T-helper 17 cell (primary cell): ENCODE measurements at places on chromosomes 5 and 9. TPM values are rescaled to one million over a fixed set of nuclear protein-coding genes. Genes with fewer than 3 reads are reported as not detected.

Gene SH3RF2
- total RNA-seq: not detected

Gene SLC6A19
- total RNA-seq: not detected

Gene PRLR
- total RNA-seq: not detected

Gene SHB
- 1.5 TPM for total RNA-seq

GRCh38 chr9:136055715-136056545 is 39.2 kb downstream of the NACC2 start:
- no peak for DNase-seq
- H3K4me3 ChIP-seq: no peak overlapping the region
- H3K36me3 ChIP-seq: no peaks in the 10 kb centered on the region

- no peak overlapping the region for H3K27ac ChIP-seq
- peaks cover 25% of the 10 kb centered on the region for H3K27me3 ChIP-seq
- H3K4me1 ChIP-seq: no peaks in the 10 kb centered on the region
Observed at GRCh38 chr9:109857336-109857735, 77.3 kb downstream of the PALM2AKAP2 start.

DNA sequence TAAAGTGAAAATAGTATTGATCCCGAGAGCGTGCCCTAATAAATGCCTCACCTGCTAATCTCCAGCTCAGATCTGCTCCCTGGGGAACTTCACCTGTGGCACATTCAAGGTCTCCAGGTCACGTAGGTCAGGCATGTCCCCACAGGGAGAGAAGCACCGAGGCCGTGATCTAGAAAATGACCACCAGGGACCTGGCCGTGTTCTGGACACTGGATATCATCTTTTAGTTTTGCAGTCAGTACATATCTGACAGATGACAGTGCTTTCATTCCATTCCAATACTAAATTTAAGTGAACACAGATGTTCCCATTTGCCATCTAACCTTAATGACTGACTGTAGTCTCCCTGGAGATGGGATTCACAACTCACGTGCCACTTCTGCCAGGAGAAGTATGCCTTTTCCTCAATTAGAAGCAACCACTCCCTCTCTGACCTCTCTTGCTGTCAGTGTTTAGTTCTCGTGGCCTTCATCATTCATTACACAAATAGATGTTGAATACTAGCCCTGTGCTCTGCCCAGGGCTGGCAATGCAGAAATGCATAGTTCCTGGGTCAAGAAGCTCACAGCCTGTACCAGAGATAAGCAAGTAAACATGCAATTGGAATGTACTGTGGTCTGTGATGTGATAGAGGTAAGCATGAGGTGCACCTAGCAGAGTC is 276.5 kb downstream of the NTRK2 start:
- no peak overlapping the region for H3K27ac ChIP-seq
- H3K36me3 ChIP-seq: peaks cover 3% of the 10 kb centered on the region
- no peaks in the 10 kb centered on the region for H3K4me1 ChIP-seq
- no peak overlapping the region for H3K4me3 ChIP-seq

Gene EQTN
- total RNA-seq: not detected

Gene MED7
- total RNA-seq: 7.8 TPM

Gene TAL2
- total RNA-seq: not detected

DNA sequence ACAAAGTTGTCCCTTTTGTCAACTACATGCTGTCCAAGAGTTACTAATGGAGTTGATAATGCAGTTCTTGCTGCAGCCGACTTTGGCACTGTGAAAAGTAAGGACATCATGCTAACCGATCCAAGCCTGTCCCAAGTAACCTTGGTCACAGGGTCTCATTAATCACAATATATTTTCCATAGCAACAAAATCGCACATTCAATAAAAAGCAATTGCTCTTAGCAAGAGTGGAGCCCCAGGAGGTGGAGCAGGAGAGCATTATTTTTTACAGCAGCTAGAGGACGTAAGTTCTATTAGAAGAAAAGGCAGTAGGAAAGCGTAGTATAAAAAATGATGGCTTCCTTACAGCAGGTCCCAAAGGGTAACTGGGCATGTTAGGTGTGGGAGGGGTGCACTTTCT is 570.3 kb downstream of the EBF1 start:
- H3K36me3 ChIP-seq: no peaks in the 10 kb centered on the region
- H3K27me3 ChIP-seq: peaks cover 20% of the 10 kb centered on the region
- no peak overlapping the region for H3K27ac ChIP-seq
- no peak overlapping the region for H3K4me3 ChIP-seq
- H3K4me1 ChIP-seq: peaks cover 2% of the 10 kb centered on the region
- no peak for DNase-seq

DNA sequence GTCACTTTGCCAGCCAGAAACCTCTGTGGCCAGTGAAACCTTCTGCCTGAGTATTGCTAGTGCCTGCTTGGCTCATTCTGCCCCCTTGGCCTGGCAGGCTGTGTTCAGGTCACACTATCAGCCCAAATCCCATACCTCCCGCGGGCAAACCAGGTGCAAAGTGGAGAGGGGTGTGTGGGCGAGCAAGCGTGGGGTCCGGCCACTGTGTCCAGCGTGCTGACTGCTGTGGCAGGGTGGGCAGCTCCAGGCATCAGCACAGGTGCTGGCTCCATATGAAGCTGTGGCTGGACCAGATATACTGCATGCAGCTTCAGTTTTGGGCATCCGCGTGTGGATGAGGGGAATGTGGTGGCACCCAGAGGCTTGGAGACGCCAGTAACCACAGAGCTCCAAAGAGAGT is 576.5 kb upstream of the EDIL3 start:
- H3K27me3 ChIP-seq: no peaks in the 10 kb centered on the region
- H3K27ac ChIP-seq: no peak overlapping the region
- H3K4me1 ChIP-seq: no peaks in the 10 kb centered on the region
- no peak overlapping the region for H3K4me3 ChIP-seq

Gene BTNL3
- not detected for total RNA-seq

GRCh38 chr9:136297016-136297691 is 6.7 kb downstream of the CCDC187 start:
- DNase-seq: no peak
- no peak overlapping the region for H3K27ac ChIP-seq
- no peaks in the 10 kb centered on the region for H3K4me1 ChIP-seq
- H3K27me3 ChIP-seq: peaks cover 6% of the 10 kb centered on the region
- no peaks in the 10 kb centered on the region for H3K36me3 ChIP-seq

DNA sequence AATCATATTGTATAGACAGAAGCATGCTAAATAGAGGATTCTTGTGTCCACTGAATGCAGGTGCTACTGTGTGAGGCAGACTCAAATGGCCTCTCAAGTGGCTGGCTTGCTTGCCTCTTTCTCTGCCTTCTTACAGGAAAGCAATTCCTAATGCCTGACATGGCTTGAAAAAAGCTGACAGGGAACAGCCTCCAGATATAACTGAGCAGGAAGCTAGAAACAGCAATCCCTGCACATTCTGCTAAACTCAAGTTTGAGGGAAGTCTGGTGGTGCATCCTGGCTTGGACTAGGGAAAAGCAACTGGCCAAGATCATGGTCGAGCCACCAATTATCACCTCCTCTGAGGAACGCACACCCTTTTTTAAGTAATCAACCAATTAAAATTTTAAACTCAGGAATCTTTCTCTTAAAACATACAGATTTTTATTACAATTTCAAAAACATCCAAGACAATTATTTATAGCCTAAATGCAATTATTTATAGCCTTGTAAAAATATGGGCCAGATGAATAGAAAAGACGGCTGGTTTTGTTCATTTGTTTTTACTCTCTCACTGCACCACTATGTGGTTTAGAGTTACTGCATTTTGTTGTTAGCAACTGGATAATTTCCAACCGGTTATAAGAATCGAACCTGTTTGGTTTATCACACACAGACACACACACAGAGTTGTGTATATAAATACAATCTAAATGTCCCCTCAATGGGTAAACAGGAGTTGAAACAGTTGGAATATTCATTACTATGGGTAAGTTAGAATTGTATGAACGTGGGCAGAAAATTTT is 290.9 kb upstream of the ANKRD55 start:
- no peaks in the 10 kb centered on the region for H3K36me3 ChIP-seq
- H3K27ac ChIP-seq: no peak overlapping the region
- no peak overlapping the region for H3K4me3 ChIP-seq
- H3K27me3 ChIP-seq: no peaks in the 10 kb centered on the region
- DNase-seq: no peak

Gene IL12B
- not detected for total RNA-seq
